ENCODE measurements at places on chromosomes 3 and 15.
A peak's percentile ranks its signal among the peaks of the same experiment; 100 is the strongest.

DNA sequence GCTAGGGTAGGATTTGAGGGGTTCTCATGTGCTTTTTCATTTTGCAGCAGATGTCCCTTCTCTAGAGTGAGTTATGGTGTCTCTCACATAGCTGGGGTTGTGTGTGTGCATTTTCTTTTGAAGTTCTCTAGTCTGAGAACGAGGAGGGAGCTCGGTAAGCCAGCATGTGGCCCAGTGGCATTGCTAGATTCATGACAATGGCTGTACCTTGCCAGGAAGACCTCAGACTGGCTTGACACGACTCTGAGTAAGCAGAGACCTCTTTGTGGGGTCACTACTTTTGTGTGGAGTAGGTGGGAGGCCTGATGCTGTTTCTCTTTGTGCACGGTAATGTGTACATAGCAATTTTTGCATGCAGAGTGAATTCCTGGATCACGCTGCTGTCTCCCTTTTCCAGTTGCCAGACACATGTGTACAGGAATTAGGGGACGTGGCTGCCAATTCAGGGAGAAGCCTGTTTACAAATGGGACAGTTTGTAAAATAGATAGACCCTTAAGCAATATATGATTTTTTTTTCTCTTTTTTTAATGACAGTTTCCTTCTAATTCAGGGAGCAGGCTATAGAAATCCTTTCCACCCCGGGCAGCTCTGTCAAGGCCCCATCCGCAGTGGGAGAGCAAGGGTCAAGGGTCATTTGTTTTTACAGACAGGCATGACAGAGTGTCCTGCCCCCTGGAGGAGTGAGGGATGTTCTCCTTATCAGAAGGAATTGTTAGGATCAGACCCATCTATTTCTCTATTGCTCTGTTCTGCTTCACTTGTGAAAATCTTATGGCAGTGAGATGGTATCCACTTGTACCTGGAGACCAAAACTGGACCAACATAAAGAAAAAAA, 4.6 kb downstream of the CACNA1D start:
- no peak for DNase-seq

DNA sequence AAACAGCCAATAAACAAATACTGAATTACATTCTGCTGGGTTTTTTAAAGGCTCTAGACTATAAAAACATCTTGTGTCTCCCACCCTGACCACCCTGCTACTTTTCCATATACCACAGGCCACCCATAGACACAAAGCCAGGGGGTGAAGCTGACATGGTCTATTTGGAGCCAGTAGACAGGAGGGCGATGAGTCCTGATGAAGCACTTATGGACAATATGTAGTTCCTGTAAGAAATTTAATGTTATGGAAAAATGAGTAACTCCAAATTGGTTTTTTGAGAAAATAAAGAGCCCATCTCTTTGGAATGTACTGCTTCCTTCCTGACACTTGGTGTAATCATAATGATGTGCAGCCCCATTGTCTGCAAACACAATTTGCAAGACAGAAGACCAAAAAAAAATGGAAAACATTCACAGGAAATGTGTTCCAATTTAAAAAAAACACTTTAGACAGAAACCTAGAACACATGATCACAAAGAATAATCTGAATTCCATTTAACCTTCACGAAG, 11.8 kb downstream of the SSR3 start:
- no peak for DNase-seq

GRCh38 chr3:149339931-149340309, 6.5 kb upstream of the TM4SF18 start:
- peak; percentile 21 for DNase-seq

GRCh38 chr15:77180270-77180669, 109.4 kb upstream of the TSPAN3 start:
- DNase-seq, result no peak

DNA sequence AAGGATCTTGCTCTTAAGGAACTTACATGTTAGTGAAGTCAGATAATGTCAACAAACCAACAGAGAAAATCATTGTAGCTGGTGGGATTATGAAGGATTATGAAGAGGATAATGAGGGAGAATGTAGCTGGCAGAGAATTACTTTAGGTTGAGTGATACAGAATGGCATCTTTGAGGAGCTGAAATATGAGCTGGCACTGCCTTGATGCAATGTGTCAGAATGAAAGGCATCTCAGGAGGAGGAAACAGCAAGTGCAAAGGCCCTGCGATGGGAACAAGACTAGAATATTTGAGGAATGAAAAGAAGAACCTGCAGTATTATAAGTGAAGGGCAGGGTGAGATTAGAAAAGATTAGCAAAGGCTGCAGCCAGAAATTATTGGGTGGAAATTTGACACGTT, 237.2 kb upstream of the ADAMTS9 start:
- DNase-seq, result no peak

- DNase-seq, result no peak
Observed at GRCh38 chr3:114329823-114330222, 36.0 kb downstream of the TIGIT start.

- DNase-seq, result no peak
Observed at GRCh38 chr3:178706411-178706810, 170.2 kb downstream of the KCNMB2 start.

DNA sequence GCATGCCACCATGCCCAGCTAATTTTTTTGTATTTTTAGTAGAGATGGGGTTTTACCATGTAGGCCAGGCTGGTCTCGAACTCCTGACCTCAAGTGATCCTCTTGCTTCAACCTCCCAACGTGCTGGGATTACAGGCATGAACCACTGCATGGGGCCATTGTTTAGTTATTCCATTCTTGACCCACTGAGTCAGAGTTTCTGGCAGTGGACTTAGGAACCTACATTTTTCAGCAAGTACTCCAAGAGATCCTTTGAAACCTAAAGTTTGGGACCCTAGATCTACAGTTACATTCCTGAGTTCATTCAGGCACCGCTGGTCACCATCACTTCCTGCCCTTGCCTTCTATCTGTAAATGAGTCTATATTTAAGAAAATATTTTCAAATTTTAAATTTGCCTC, 1.4 kb upstream of the TNFSF10 start:
- DNase-seq, result no peak

DNA sequence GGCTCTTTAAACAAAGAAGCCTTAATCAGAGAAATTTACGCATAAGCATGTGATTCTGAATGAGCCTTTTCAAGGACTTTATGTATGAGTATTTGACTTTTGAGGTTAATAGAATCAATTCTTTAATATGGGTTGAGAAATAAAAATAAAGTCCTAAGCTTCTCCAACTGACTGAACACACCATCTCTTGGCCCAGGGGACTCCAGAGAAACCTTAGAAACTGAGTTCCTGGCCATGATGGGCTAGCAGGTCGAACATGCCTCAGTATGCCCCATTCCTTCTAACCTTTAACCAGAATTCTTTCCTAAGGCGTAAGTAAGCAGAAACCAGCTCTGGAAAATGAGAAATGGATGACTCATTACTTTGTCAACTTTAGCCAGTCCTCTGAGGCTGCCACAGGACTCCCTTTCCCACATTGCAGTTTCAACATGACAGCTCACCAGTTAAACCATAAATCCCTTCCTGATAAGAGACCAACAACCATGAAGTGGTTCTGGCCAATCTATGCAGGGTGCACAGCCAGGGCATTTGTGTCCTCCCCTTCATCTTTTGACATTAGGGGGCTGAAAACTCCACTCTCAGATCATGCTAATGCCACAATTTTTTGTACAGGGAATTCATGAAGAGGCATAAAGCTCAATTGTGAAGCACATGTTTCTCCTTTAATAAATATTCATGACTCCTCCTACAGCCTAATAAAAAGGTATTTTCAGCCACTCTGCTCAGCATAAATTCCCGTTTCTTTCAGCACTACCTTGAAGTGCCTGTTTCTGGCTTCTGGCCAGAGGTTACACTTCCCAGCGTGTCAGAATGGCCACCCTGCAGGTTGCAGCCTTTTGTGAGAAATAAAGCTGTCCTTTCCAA, 33.3 kb downstream of the TM4SF18 start:
- DNase-seq, result peak; percentile 29

DNA sequence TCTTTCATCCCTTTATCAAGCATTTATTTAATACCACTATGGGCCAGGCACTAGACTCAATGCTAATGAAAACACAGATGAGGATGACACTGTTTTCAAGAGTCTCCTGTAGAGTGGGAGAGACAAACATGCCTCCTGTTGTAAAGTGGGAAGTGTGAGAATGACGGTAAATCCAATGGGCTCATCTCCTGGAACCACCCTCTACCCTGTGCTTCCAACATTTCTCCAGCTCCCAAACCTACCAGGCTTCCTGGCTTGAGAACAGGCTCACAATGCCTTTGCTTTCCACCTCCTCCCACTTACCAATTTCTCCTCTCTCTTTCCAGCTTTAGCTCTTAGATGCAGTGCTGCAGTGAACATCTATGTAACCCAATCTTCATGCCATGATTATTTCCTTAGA, 54.1 kb upstream of the TBC1D23 start:
- no peak for DNase-seq

DNA sequence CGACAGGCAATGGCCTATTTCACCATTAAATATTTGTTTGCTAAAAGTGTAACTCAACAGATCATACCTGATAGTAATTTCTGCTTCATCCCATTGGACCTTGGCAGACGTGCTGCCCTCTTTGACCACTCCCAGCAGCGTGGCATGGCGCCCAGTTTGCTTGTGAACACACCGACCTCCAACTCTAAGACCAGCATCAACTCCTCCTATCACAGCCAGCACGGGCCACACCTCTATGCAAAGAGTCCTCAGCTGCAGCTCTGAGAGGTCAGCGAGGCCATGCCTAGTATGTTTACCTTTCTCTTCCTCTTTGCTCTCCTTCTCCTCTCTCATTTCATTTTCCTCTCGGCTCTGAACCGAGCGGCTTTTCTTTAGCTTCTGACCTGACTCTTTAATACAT, 80.6 kb downstream of the FBXL22 start:
- DNase-seq, result no peak

- no peak for DNase-seq
Observed at GRCh38 chr3:152060701-152061100, 187.3 kb downstream of the SUCNR1 start.

GRCh38 chr15:56667517-56667916, 65.8 kb downstream of the ZNF280D start:
- DNase-seq, result no peak

DNA sequence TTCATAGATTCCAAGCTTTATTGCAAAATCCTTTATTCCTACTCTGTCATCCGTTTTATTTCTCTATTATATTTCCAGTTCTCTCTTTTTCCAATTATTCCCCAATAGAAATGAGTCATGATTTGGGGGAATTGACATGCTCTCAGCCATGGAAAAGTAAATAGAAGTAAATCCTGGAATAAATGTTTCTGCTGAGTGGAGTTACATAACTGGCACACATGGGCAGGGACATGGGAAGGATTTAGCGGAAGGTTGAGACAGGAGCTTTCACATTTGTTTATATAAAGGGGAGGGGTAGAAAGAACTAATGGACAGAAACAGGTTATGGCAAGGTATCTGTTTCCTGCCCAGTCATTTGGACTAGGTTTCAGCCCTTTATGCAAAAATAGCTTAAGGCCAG, 221.6 kb downstream of the PLOD2 start:
- DNase-seq, result no peak

DNA sequence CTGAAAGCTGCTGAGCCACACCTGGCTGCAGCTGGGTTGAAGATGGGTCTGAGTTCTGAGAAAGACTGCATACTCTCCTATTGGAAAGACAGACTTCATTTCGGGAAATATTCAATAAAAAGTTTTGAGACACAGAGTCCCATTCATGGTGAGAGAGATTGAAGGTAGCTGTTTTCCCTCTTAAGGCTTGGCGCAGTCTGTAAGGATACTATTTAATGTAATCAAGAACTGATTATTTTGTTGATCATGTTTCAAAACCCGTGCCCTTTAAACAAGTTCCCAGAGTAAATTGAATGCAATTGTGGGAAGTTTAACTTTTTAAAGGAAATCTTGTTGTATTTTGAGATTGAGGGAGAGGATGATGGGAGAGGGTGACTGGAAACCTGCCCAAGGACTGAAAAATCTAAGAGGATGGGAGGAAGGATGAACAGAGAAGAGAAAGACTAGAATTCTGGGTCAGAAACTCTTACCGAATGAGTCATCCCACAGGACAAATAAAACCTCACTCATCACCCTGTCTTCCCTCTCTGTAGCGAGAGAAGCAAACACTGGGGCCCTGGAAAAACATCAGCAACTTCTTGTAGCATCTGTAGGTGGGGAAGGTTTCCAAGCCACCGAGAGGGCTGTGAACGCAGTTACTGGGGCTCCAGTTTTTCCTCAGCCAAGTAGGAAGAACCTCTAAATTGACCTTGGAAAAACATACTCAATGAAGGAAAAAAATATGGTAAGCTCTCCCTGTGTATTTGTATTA, 193.2 kb upstream of the TPRG1 start:
- DNase-seq, result no peak

DNA sequence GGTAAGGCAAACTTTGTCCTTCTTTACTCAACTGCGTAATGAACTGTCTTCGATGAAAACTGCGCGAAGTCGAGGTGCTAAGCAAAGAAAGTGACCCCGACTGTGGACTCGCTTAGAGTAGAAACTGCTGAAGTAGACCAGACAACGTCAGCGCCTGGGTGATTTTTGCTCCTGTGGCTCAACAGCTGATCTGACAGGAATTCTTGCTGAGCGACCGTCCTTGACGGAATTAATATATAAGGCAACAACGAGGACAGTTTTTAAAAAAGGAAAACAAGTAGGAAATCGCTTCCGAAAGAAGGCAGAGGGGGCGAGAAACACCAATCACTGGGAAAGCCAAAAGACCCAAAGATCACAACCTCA, 541 bp downstream of the RPS27L start:
- peak; percentile 54 for DNase-seq

GRCh38 chr3:36827133-36827532, 62.8 kb upstream of the DCLK3 start:
- no peak for DNase-seq

- no peak for DNase-seq
Observed at GRCh38 chr15:96837241-96837970, 506.9 kb downstream of the NR2F2 start.

- no peak for DNase-seq
Observed at GRCh38 chr3:10955711-10956453, 36.7 kb upstream of the SLC6A1 start.

GRCh38 chr3:18409266-18409665, 15.9 kb downstream of the SATB1 start:
- DNase-seq, result no peak

DNA sequence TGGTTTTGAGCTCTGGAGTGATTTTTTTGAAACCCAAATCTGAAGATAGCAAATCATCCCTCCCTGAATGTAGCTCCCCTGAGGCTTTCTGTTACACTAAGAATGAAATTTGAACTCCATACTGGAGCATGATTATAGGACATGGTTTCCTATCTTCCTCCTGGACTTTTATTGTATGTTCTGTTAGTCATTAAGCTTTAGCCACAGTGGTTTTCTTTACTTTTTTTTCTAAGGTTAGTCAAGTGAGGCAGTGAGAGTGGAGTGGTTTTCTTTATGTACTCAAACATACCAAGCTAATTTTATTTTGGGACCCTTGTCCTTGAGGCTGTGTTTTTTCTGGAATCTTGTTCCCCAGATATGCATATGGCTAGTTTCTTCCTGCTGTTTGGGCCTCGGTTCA, 55.2 kb upstream of the FRMD4B start:
- no peak for DNase-seq
